Globus pallidus (tissue), 1 donor: ENCODE measurements at places on chromosomes 5 and 9.

GRCh38 chr9:123005964-123006363, 27.5 kb upstream of the GPR21 start:
- no peak for DNase-seq

DNA sequence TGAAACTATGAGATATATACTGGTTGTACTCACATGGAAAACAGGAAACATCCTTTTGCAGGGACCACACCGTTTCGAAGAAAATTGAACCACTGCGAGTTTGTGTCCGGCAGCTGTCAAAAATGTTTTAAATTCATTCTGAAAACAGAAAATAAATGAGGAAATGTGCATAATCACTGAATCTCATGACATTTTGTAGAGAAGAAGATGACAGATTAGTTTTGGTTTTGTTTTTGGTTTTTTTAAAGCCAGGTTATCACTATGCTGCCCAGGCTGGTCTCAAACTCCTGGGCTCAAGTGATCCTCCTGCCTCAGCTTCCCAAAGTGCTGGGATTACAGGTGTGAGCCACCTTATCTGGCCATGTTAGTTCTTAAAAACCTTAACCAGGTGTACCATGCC, 3.5 kb downstream of the TXNDC8 start:
- no peak for DNase-seq

DNA sequence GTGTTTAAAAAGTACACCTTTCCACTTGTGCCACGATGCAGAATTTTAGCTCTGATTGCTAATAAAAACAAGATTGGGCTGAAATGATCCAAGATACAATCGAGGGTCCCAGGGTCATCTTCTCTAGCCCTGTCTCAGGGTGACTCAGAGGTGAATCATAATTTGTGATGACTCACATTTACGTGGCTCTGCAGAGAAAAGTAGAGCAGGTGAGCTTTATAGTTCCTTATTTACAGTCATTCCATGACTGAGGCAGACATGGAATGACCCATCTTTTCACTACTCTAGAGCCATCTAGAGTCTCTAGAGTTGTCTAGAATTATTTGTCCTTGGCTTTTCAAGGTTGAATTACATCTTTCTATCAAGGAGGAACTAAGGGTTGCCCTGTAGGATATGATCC, 155.2 kb downstream of the GAS1 start:
- no peak for DNase-seq

- no peak for DNase-seq
Observed at GRCh38 chr9:116237456-116237855, 83.9 kb downstream of the PAPPA start.

DNA sequence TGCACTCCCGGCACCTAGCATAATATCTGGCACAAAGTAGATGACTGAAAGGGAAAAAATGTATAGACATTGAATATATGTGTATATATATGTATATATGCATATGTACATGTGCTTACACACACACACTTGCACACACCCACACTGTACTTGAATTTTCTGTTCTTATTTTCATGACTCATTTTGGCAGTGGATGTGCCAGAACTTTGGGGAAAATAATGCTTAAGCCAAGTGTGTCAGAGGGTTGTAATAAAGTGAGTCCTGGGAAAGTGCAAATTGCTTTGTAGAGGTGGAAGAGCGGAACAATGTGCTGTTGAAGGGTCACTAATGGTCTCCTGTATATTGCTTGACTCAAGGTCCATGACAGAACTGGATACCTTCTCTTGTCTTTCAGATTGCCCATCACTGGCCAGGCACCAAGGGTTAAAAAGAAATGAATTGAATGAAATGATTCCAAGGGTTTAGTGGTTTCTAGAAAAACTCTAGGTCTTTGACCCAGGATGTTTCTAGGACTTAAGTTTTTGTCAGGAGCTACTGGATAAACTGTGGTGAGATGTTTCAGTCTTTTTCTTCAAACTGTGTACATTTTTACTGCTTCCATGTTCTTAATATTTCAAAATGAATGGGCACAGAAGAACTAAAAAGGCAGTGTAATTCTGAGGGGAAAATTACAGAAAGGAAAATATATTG, 129.9 kb upstream of the MOCS2 start:
- DNase-seq = no peak

- DNase-seq = no peak
Observed at GRCh38 chr9:107832871-107833270, 343.3 kb upstream of the KLF4 start.

- peak; percentile 84 for DNase-seq
Observed at GRCh38 chr5:38680094-38680825, 123.8 kb upstream of the LIFR start.

DNA sequence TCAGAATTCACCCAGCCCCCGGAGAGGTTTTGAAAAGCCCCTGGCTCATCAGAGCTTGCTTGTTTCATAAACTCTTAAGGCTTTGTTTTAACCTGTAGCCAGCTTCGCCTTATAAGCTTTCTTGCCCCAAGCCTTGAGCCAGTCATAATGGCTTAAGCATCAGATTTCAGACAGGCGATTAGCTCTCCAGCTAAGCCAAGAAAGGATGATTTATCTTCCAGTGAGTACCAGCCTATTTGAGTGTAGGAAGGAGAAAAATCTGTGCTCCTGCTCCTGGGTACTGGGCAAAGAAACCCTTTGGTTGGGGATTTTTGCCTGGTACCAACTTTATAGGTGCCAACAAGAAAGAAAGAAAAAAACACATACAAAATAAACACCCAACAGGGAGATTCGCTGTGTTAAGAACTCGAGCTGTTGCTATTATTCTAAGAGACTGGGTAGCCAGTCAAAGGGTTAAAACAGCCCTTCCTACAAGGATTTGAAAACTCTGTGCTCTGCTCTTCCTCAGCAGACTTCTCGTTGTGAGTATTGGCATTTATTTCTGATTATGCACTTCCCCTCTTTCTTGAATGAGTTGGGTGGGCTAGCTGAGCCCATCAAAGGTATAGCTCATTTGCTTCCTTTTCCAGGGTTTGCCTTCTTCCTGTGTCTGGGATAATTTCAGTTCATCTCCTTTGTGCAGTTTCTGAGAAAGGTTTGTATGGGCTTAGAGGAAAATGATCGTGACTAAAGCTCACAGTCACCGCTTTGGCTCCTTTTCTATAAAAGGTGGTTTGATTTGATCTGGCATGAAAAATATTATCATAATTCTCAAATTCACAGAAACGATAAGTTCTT, 157.2 kb upstream of the DMRT1 start:
- no peak for DNase-seq

- DNase-seq = no peak
Observed at GRCh38 chr5:53984971-53985370, 325.4 kb downstream of the ARL15 start.

DNA sequence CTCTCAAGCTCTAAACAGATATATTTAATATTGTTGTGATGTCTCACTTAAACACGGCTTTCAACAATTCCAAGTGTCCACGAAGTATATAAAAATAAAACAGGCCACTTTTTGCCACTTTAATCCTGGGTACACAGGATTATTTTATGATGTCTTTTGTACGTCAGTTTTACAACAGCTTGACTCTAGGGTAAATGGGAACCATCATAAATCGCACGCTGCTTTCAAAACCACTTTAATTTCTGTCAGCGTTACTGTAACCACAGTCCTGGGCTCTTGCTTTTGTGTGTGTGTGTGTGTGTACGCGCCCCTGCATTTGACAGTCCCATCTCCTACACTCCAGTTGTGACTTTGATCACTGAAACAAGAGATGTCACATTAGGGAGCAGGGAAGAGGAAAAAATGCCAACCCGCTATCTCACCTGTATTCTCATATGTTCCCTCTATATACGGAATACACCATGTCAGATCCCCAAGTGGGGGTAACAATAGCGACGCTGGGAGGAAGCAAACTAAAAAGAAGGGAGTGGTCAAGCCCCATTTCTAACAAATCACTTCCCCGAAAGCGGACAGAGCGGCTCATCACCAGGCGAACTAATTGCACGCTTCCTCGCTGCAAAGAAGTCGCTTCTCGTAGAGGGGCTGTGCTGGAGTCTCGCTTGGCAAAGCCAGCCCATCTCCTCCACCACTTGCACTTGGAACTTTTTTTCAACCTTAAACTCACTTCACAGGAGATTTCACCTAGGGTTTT, 1.2 kb downstream of the BNC2 start:
- peak; percentile 13 for DNase-seq

DNA sequence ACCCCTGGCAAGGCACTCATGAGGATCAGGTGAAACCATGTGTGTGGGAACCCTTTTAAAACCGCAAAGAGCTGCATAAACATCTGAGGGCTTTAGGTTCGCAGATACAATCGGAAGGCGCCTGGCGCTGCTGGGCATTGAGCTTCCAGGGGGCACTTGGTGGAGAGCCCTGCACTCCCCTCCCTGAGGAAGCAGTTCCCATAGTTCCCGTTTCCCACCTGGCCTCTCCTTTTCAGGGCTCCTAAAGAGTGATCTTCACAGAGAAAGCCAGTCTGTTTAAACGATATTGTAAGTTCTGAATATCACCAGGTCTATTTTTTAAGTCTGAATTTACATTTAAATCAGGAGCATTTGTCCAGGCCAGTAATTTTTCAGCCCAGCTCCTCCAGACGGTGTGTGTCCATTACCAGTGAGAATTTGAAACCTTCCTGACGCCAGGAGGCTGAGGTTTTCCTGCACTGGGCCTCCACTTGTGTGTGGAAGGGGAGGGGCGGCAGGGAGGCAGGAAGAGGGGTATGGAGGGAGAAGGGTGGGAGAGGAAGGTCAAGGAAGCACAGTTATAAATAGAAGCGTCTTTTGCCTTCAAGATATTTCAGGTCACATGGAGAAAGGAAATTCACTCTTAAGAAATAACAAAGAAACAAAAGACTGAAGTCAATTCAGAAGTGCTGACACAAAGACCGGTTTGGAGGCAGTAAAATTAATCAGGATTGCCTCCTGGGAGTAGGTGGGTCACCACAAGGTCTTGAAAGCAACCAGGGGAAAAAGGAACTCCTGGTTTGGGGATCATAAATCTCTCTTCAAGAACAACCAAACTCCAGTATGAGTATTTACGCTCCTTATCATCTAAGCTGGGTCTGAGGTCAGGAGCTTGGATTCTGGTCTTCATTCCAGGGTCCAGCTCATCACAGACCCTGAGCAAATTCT, 14.3 kb upstream of the MGAT1 start:
- DNase-seq = no peak

DNA sequence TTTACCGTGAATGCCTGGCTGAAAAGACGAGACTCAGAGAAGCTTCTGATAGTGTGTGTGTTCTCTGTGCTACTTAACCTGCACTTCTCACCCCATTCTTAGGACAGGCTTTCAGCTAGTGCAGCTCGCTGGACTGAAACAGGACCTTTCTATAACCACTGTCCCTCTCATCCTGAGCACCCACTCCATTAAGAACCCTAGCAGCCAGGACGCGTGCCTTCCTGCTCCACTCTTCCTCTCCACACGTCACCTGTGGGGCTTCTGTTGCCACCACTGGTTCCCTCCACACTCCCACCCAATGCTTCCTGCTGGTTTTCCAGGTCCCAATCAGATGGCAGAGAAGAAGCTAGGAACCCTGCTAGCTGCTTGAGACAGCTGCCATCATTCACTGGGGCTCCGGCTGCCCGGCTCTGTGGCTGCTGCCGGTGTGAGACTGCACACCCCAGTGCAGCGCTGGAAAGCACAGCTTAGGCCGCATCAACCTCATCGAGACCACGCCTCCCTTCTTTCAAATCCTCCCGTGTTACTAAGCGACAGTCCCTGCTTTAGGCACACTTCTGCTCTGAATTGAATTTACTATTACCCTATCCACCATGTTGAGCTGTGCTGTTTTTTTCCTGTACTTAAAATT, 44.0 kb downstream of the RNF130 start:
- DNase-seq = no peak

DNA sequence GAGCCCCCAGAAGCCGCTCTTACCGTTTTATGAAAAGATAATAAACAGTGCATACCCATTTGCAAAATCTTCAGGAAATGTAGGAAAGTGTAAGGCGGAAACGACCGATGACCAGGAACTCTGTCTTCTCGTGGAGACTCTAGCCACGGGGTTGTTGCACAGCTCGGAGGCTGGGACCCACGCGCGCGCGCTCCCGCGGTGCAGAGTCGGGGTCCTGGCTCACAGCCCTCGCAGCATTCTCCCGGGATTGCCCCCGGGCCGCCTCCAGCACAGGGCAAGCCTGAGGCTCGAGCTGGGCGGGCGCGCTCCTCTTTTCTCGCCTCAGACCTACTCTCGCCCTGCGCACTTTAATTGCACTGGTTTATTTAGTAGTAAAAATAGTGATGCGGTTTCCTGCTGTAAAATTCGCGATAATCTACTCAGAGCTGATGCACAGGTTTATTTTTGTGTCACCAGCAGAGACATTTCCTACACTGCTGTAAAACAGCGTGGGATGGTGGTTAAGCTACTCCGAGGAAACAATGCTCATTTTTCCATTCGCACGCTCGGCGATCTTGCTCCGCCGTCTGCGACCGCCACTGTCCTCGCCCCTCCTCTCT, 15.5 kb downstream of the TRIM7 start:
- peak; percentile 33 for DNase-seq

DNA sequence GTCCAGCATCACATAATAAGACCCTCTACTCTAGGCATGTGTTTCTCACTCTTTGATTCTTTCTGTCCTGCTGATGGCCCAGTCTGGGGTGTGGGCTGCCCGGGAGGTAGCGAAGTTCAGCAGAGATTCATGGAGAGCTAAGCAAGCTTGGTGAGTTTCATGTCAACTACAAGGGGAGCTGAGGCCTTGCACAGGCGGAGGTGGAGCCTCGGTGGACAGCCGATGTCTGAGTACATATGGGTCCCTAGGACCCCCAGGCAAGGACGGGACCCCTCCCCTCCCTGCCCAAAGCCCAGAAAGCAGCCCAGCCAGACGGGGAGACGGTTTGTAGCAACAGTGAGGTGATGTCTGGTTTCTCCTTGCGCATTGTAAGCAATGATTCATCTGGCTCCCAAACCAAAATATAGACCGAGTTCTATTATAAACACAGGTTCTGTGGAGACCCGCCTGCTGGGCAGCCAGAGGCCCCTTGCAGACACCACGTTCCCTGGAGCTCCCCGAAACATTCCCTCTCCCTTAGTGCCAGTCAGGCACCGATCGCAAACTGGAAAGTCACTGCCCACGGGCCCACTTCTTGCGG, 45.5 kb downstream of the COL27A1 start:
- DNase-seq = no peak

DNA sequence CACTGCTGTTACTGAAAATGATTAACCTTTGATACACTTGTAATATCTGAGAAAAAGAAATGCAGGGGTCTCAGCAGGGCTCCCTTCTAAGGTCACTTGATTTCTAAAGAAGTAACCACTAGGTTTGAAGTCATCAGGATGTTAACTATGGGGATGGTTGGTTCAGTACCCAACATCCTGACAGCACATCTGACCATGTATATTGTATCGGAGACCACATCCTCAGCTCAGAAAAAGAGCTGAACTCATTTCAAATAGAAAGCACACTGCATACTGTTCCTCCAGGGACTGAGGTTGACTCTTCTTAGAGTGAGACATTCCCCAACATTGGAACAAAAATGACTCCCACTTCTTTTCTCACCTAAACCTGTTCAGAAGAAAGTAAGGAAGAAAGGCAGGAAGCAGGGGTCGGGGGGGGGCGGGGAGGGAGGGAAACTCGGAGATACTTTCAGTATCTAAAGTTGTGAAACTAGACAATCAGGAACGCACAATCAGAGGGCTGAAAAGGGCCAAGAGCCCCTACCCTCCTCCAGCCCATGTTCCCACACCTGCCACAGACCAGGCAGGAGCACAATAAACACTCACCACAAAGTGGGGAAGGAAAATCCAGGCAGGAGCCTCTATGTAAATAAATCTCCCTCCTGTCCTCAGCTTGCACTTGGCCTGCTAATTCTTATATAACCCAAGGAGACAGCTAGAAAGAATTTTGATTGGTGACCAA, 730 bp upstream of the GZMA start:
- DNase-seq = no peak

- no peak for DNase-seq
Observed at GRCh38 chr9:92974761-92975755, 27.7 kb downstream of the FGD3 start.

GRCh38 chr5:165565911-165566310, 2060.5 kb downstream of the MAT2B start:
- no peak for DNase-seq
